ENCODE measurements at places on chromosomes 11 and 22.
A peak's percentile ranks its signal among the peaks of the same experiment; 100 is the strongest.

- DNase-seq = no peak
Measured at GRCh38 chr11:31628111-31628510, 118.5 kb downstream of the ELP4 start.

DNA sequence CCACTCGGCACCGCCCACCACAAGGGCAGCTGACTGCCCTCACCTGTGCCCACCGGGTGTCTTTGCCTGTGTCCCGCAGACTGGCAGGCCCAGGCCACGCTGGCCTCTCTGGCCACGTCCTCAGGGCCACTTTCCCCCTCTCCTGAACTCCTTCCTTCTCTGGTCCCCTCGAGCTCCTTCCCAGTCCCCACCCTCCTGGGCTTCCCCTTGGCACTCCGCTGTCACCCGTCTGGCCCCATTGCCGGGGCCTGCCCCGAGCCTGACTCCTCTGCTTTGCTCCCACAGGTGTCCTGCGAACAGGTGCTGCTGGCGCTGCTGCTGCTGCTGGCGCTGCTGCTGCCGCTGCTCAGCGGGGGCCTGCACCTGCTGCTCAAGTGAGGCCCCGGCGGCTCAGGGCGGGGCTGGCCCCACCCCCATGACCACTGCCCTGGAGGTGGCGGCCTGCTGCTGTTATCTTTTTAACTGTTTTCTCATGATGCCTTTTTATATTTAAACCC lies 14.2 kb downstream of the MCAT start:
- DNase-seq = no peak

GRCh38 chr22:25598609-25599008 lies 34.1 kb downstream of the GRK3 start:
- DNase-seq = no peak

DNA sequence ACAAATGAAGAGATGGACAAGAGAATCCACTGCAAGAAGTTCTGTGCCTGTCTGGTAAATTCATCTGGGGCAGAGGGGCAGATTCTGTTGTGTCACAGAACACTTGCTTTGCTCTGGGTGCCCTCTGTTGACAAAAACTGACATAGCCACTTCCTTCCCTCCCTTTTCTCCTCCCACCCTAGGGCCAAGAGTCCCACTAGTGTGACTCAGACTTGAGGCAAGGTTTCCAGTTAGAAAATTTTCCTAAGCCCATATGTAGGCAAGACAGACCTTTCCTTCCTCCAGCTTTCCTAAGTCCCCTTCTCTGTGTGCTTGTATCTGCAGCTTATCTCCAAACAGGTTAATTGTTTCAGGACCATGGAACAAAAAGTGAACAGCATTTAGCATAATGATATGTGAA lies 106.8 kb downstream of the RBFOX2 start:
- peak; percentile 86 for DNase-seq

- no peak for DNase-seq
Measured at GRCh38 chr11:119107538-119108145, 498 bp downstream of the C2CD2L start.

Data from fibroblast of the conjunctiva (primary cell).